ENCODE measurements at places on chromosomes 5 and 9.

GRCh38 chr9:78188594-78188993, 47.3 kb upstream of the CEP78 start:
- DNase-seq = no peak

DNA sequence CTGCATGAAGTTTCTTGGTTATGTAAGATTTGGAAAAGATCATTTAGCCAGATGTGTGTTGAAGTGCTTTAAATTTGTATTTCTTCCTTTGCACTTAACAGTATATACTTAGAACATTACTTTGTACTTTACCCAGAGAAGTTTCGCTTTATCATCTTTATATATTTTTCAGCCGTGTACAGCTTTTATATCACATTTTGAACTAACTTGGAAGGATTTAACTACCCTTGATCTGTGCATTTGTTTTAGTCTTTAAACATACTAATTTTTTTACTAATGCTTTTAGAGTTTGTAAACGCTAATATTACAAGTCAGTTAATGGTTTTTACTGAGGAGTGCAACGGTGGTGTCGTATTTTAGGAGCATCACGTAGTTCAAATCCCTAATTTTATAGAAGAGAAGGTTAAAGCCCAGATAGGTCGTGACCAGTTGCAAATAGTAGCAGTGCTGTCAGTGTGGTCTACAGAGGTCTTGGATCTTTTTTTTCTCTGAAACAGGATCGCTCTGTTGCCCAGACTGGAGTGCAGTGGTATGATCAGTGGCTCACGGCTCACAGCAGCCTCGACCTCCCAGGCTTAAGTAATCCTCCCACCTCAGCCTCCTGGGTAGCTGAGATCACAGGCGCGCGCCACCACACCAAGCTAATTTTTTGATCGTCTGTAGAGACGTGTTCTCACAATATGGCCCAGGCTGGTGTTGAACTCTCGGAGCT, 2.0 kb downstream of the MATR3 start:
- DNase-seq = no peak

DNA sequence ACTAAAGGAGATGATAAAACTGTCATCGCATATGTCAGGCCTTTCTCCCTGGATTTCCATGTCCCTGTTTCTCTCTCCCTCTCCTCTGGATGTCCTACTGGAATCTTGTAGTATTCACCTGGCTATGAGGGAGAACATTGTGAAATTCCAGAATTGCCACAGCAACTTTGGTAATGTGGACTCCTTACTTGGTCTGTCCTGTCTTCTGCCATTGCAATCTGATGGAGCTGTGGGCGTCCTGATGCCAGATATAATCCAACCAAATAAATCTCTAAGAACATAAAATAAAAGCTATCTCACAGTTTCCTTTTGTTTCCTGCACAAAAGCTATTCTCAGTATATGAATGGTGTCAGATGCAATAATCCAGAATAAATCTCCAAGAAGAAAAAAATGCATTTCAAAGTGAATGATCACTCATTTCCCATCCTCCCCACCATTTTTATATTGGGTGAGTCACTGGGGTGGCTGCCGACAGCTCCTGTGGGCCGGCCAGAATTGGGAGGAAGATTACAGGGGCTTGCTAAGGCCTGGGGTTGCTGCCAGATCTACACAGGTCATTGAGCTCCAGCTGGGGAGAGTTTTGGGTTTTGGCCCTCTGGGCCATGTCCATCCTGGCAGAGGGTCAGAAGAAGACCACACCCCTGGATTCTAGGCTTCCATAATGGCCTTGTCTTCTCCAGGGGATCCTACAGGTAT, 160.7 kb upstream of the PITX1 start:
- no peak for DNase-seq

DNA sequence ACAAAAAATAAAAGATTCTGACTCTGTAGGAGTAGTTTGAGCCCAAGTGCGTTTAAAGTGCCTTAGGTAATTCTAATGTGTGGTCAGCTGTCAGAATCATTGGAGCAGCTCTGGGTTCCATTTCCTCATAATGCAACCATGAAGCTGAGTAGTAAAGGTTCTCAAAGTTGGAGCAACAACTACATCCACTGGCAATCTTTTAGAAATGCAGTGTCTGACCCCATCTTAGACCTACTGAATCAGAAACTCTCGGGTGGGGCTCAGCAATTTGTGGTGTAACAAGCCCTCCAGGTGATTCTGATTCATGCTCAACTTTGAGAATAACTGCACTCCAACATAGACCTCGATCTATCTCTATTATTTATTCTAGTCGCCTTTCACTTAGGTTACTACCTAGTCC, 7.6 kb upstream of the ALDH1A1 start:
- no peak for DNase-seq

- DNase-seq = no peak
Measured at GRCh38 chr9:133892193-133892920, 99.8 kb downstream of the VAV2 start.

DNA sequence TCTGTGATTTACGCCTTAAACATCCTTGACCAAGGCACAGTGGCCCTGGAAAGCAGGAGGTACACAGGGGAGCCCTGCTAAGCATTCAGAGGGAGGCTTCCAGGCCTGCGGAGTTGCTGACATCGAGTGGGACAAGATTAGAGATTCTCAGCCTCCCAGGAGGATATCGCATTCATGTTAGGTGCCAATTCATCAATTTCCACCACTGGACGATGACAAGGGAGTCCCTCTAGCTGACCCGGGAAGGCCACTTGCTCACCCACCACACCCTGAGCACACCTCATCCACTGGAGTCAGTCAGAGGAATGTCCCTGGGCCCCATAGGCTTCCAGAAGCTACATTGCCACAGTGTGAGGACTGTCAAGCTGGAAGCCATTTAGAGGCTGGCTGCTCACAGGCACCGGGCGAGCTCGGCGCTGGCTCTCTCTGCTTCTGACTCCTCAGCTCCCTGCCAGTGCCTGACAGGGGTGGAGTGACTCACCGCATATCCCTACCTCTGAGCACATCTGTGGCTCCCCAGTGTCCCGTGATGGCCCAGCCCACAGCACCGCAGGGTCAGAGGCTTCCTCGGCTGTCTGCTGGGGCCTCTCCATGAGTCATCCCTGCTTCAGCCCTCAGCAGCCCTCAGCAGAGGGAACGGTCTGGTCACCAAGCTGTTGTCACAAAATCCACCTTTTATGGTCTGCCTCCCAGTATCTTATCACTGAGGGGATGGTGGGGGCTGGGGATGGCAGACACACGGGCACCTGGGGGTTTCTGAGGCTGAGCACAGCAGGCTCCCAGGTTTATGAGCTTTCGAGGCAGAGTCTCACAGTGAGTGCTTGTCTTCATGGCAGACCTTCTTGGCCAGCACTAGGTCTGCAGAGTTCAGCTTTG, 117.5 kb downstream of the ZNF608 start:
- DNase-seq = no peak

GRCh38 chr9:15711531-15711930, 158.7 kb downstream of the CCDC171 start:
- no peak for DNase-seq

- DNase-seq = no peak
Measured at GRCh38 chr9:68894502-68894901, 119.4 kb downstream of the PRKACG start.

DNA sequence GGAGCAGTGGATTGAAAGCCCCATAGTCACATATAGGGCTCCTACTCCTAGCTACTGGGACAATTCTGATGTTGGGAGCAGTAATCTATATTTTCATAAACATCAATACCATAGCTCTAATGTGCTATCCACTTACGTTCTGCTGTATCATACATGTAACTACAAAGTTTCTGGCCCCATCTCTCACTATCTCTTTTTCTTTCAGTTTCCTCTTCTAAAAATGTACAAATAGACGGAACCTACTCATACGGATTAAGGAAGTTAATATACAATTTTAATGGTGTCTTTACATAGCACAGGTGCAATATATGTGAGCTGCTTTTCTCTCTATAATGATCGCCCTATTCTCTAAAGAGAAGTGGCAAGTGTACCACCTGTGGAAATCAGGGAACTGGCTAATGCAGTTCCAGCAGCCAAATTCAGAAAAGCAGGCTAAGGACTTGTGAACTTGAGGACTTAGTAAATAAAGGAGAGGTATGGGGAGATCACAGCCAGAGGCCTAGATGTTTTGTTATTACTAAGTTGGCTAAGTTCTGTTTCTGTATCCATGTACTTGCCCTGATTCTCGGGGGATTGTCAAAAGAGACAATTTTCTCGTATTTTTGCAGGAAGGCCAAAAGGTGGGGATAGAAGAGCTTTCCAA, 1021.9 kb downstream of the CDH12 start:
- DNase-seq = no peak
